ENCODE measurements at places on chromosomes 5 and 9.

GRCh38 chr5:93285461-93285860 is 295.6 kb downstream of the NR2F1-AS1 start:
- no peak for DNase-seq

DNA sequence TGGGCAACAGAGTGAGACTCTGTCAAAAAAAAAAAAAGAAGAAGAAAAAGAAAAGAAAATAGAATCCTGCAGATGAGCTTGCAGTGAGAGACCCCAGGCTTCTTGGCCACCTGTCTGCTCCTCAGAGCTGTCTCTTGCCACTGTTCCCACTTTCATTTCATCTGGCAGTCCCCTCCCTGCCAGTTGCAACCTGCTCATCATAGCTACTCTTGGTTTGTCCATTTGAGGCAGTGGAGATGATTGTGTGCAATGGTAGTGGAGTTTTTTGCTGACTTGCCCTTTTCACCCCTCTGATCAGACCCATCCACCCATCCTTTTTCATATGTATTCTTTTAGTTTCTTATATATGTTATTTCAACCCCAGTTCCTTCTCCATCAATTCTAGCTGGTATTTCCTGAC is 28.7 kb downstream of the ANKRD33B start:
- DNase-seq: no peak

DNA sequence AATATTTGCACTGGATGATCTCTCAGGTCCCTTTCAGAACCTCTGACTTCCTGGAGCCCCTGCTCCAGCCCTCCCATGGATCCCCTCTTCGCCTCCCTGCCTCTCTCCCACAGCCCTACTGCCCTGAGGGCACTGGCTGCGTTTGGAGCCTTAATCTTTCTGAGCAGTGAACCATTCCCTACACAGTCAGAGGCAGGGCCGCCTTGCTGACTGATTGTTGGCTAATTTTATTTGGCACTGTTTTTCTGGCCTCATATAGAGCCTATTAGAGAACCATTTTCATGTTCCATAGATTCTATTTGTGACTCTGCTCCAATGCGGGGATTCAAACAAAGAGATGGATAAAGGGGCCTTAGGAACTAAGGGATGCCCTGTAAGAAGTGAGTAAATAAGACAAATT is 91.1 kb downstream of the BRINP1 start:
- DNase-seq: no peak

- peak; percentile 3 for DNase-seq
Measured at GRCh38 chr9:108434036-108434435, 421.8 kb downstream of the ACTL7B start.

GRCh38 chr9:131598121-131598520 is 52.8 kb downstream of the PRRT1B start:
- DNase-seq: peak; percentile 70

- DNase-seq: no peak
Measured at GRCh38 chr5:61704289-61704688, 372.2 kb downstream of the ZSWIM6 start.

DNA sequence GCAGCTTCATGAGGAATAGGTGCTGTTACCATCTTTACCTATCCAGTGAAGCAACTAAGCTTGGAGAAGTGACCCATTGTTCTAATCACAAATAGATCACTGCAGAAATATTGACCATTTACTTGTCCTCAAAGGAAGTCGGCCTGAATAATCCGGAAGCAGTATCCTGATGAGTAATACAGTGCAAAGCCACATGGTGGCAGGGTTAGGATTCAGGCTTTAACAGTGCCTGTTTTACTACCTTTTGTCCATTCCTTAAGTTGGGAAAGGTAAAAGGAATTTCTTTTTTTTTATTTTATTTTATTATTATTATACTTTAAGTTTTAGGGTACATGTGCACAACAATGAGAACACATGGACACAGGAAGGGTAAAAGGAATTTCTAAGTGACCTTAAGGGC is 336.3 kb downstream of the KDM4C start:
- DNase-seq: no peak

GRCh38 chr5:63822614-63823013 is 139.6 kb downstream of the HTR1A start:
- no peak for DNase-seq

DNA sequence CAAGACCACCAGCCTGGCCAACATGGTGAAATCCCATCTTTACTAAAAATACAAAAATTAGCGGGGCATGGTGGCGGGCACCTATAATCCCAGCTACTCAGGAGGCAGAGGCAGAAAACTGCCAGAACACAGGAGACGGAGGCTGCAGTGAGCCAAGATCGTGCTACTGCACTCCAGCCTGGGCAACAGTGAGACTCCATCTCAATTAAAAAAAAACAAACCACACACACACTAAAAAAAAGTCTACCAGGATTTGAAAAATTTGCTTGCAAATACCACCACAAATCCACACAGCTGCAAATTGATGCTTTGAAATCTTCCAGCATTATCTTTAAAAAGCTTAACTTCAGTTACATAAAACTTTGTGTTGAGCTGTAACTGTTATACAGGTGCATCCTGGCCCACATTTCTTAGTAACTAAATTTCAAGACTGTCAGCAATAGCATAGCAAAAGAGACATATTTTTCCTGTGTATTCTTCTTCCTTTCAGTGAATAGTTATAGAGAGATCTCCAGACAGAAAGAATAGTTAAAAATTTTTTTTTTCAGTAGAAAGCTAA is 6.8 kb downstream of the CHD1 start:
- no peak for DNase-seq

DNA sequence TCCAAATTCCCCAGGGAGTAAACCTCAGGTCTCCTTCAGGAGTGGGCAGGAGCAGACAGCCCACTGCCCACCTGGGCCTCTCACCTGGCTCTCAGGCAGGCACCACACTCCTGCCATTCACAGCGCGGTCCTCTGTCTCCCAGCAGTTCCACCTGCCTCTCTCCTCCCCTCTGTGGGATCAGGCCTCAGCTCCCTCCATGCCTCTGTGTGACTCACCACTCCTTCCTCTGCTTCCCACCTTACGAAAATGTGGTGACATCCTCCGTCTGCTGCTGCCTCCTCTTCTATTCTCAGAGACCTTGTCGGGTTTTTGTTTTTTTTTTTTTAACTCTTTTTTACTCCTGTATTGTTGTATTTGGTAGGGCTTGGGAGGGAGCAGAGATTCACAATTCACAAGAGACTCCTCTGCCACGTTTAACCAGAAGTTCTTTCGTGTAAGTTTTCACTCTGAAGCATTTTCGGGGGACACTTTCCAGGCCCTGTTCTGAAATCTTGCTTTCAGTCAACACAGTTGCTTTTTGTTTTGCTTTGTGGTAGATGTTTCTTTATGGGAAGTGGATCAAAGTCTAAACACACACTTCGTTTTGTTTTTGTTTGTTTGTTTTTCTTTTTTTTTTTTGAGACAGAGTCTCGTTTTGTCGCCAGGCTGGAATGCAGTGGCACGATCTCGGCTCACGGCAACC is 21.1 kb upstream of the CDKN2AIPNL start:
- peak; percentile 26 for DNase-seq

DNA sequence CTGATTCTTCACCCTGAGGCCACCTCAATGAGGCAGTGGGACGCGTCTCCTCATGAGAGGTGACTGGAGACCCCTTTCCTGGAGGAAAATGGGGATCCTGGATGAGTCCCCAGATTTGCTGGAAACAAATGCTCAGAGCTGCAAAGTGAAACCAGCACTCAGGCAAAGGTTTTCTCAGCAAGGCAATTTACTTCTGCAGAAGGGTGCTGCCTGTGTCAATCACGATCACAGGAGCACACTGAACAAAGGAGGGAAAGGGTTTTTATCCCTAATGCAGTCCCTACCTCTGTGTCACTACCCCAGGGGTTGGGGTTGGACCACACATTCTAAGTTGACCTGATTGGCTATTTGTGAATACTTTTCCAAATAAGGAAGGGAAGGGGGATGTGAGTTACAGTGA is 69.9 kb upstream of the CDK20 start:
- no peak for DNase-seq
